ENCODE measurements at places on chromosomes 4 and X.
A peak's percentile ranks its signal among the peaks of the same experiment; 100 is the strongest.

DNA sequence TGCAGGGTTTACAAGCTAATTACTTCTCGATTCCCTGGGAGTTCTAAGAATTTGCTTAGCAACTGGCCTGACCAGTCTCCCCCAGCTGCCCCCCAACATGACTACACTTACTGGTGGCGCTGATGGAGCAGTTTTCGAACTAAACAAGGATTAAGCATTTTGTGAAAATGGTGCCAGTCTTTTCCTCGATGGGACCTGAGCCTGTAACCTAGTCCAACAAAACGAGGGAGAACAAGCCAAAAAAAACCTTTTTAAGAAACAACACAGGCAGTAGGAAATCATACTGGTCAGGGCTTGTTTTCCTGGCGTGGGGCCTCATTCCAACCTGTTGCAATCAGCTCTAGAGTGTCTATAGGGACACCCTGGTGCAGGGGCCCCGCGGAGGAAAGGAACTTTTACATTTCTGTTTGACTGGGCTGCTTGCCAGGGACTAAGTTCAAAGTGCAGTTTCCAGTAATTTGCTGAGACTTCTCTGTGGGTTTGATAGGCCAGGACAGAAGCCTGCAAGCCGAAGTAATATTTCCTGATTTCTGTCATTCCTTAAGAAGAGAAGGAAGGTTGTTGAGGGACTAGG lies 158.7 kb downstream of the SPRY1 start:
- DNase-seq, result no peak

DNA sequence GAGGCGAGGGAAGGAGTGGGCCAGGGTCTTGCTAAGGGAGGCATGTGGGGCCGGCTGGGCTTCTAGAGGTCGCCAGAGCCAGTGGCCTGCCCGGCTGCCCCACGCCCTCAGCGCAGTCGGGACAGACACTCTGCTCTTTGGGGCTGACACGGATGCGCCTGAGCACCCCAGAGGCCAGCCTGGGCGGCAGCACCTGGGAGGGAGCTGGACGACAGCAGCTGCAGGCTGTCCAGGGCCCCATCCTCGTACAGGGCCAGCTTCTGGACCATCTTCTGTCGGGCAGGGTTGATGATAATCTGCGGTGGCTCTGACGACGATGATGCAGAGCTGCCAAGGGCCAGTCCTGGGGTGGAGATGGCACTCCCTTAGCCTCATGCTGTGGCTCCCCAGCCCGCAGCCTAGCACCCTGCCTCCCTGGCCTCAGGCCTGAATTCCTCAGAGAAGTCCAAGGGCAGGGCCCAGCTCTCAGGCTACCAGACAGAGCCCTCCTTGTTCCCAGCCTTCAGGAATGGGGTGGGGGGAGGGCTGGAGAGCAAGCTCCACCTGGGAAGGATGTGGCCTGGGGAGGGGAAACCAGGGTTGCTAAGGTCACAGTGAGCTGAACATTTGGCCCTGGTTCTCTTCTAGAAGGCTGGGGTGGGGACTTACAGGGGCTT lies 7.2 kb downstream of the IRAK1 start:
- DNase-seq, result no peak

- DNase-seq, result no peak
Measured at GRCh38 chr4:118318931-118319330, 33.9 kb downstream of the PRSS12 start.

DNA sequence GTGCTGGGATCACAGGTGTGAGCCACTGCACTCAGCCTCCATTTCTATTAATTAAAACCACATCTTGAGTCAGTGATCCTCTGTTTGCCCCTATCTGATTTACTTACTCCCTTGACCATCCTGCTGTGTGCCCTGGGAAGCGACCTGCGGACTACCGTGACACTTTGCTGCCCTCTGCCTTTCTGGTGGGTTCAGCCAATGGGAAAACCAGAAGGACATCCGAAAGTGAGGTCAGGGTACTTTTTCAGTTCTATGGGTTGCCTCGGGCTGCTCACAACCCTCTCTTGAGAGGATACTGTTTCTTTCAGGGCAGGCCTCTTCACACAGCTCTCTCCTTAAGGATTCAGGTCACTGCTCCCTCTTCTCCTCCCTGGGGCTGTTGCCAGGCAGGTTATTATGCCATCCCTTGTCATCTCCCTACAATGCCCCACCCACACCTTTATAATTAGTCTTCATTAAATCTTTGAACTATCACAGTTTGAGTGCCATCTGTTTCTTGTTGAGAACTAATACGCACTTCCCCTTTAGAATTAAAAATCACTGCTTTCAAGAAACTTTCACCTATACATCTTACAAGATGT lies 21.4 kb downstream of the PLAC8 start:
- no peak for DNase-seq

DNA sequence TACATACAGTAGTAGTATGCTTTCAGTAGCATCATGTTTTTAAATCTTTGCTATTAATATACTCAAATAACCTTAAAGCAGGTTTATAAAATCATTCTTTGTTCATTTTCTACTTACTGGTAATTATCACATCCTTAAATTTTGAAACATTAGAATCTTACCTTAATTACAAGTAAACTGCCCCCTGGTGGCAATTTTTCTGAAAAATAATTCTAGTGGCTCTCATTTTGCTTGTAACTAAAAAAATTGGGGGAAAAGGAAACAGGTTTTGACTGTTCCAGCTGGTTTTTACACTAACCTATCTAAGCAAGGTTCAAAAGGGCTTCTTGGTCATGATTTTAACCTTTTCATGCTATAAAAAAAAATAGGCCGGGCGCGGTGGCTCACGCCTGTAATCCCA lies 18.5 kb upstream of the DCAF4L1 start:
- DNase-seq, result no peak

DNA sequence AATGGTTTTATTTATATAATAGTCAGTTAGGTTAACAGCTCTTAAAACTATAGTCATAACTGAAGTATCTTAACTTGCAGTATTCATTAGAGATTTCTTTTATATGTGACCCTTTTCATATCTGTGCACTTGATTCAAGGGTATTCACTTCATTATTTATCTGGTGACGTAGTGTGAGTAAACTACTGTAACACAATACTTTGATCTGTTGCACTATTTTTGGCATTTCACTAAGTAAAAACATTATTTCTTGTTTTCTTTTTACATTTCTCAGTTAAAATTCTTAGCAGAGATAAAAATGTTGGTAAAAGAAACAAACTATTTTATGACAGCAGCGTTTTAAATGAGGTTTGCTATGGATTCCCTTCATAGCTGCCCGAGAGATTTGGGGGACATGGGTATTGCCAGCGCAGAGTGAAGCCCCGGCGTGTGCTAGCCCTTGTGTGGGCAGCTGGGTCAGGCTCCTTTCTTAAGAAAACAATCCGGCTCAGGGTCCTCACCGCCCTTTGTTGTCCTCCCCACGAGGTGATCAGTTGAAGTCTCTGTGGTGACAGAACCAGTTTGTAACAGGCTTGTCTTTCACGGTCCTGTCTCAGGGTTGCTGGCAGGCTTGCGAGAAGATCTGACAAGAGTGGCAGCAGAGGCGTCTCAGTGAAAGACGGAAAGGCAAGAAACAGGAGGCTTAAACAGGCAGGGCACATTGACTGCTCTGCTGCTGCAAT lies 293.4 kb downstream of the BMPR1B start:
- DNase-seq, result no peak

GRCh38 chr4:148162991-148163390 lies 279.2 kb downstream of the NR3C2 start:
- no peak for DNase-seq

- no peak for DNase-seq
Measured at GRCh38 chr4:70737006-70737405, 15.2 kb downstream of the RUFY3 start.

DNA sequence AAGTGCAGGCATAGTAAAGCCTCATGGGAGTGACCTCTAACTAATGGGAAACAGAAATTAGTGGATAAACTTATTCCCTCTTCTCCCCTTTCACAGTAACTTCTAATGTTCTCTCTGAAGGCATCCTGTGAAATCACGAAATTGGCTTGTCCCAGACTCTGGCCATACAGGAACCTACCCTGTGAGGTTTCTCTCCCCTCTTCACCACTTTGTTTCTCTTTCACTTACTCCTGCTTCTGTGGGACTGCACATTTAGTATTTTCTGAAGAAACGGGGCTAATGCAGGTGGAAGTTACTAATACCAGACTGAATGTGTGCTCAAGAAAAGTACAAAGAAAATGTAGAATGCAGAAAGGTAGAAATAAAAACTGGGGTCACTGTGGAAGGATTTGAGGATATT lies 20.0 kb downstream of the ZNF330 start:
- DNase-seq, result no peak

DNA sequence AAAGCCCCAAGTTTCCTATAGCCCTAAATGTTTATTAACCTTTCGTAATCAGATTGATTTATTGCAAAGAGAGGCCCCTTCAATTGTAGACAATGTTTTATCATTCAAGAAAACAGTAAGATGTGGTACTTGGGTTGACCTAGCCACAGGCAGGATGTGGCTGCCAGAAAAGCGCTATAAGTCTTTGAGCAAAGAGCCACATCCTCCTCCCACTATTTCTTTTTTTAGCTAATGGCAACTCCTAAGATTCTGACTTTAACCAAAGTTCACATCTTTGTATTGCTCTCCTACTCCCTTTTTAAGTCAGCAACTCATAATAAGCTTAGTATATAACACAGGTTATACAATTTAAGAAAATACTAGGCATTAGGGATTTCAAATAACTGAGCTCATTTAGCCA lies 70.7 kb upstream of the PPP3CA start:
- DNase-seq, result peak; percentile 68

- DNase-seq, result no peak
Measured at GRCh38 chr4:78650106-78651024, 98.8 kb downstream of the ANXA3 start.

DNA sequence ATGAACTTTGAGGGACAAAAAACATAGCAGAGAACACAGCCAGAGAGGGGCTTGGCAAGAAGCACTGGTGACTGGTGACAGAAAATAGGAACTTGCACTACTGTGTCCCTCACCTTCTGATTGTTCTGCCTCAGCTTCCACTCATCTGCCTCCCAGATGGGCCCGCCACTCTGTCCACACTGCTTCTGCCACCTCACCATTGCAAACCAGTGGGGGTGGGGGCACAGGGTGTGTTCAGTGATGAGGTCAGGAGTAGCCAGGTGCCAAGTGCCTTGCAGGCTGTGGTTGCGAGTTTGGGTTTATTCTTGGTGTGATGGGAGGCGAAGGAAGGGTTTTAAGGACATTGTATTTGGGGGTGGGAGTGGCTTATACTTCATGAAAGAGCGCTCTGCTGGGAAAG lies 9.1 kb upstream of the UBA1 start:
- DNase-seq, result no peak

GRCh38 chr4:17492058-17492741 lies 19.7 kb downstream of the QDPR start:
- no peak for DNase-seq

DNA sequence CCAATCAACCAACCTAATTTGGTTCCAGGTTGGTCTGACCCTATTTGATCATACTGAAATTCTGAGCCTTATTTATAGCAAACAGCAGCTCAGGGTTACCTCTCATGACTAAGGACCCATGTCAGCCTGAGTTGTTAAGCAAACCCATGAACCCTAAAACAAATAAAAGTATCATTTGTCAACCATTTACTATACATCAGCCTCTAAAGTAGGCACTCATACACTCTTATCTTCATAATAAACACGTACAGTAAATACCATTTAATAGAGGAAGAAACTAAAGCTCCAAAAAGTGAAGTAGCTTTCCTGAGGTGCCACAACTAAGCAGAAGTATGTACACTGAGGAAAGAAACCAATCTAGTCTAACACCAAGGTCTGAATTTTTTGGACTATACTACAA lies 25.2 kb downstream of the MANBA start:
- DNase-seq, result no peak
